ENCODE measurements at places on chromosomes 5 and 9.

GRCh38 chr9:72949918-72950325 lies 2.9 kb downstream of the ALDH1A1 start:
- DNase-seq: no peak

- DNase-seq: no peak
These were observed 55.1 kb downstream of the ANKH start for GRCh38 chr5:14816374-14816998.

DNA sequence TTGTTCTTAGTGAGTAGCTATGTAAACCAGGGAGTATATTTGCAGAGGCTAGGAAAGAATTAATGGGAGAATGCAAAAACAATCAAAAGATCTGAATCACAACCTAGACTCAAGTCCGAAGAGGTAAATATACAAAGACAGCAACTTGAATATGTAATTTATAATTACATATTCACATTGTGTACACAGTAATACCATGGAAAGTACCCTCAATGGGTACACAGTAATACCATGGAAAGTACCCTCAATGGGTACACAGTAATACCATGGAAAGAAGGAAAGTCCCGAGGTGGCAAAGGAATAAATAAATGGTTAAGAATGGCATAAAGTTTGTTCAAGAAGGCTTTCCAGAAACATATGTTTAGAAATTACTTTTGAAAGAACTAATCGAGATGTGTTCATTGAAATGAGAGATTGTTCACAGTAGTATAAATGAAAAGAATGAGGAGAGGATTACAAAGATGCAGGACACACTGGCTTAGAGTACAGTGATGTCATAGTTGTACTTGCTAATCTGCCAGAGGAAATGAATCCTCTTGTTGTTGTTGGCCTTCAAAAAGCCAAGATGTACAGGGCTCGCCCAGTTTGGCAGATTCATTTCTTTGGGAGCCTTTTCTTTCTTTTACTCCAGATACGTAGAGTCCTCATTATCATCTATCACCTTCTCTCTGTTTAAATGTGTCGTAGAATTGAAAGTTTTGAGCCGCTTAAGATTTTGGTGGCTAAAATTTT lies 116.0 kb downstream of the UNC13B start:
- DNase-seq: no peak

DNA sequence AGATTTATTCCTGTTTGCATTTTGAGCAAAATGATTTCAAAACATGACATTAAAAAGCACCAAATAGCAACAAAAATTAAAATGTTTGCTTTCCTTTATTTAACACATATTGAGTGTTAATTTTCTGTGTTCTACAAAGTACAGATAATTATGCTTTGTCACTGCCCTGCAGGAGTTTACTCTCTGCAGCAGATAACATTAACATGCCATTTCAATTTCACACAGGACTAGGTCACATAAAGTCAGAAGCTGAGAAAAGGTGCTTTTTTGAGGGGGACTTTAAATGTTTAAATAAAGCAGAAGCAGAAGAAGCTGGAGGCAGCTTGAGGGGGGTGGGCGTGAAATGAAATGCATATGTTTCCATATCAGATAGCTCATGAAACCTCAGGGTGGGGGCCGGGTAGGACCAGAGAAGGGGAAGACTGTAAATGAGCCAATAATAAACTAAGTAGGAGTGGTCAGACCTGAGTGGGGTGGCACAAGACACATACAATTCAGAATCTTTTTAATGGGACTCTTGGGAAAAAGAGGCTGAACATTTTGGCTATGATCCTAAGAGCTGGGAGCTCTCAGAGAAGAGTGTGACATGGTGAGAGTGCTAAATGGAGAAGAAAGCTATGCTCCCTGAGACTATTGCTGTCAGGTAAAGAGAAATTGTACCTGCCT lies 387.5 kb downstream of the FAM170A start:
- DNase-seq: no peak

DNA sequence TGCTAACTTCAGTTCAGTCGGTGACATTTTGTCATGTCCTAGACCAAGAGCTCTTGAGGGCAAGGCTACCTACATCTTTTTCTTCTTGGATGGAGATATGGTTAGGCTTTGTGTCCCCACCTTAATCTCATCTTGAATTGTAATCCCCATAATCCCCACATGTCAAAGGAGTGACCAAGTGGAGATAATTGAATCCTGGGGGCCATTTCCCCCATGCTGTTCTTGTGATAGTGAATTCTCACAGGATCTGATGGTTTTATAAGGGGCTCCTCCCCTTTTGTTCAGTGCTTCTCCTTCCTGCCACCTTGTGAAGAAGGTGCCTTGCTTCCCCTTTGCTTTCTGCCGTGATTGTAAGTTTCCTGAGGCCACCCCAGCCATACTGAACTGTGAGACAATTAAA lies 2.1 kb upstream of the CFAP90 start:
- no peak for DNase-seq

DNA sequence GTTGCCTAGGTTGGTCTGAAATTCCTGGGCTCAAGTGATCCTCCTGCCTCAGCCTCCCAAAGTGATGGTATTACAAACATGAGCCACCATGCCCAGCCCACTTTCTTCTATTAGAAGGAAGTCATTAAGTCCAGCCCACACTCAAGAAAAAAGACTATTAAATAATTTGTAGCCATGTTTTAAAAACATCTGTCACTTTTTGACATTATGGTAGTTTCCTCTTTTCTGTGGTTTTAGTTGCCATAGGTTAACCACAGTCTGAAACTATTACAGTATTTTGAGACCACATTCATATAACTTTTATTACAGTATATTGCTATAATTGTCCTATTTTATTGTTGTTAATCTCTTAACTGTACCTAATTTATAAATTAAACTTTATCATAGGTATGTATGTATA lies 31.9 kb upstream of the C5orf24 start:
- no peak for DNase-seq

DNA sequence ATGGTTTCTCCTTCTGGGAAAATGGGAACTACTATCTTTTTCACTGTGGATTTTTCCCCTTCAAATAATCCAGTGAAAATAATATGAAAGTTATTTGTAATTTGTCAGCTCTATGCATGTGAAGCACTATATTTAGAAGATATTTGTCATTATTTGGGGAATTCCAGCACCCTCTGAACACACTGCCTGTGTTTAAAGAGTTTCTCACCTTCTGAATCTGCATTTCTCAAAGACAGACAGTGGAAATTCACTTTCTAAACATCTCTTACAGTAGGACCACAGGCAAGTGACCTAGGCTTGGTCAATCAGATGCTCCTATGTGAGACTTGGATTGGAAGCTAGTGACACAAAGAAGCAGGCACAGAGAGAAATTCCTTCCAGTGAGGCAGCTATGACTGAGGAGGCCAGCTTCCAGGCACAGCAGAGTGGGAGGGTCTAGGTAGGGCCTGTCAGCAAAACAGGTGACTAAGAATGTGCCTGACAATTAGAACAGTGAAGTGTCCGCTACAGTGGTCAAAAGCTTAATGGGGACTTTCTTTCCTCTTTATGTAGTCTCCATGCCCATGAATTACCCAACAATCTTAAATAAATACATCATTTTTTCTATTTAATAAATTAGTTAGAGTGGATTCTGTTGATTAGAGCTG lies 167.2 kb downstream of the HMHB1 start:
- no peak for DNase-seq

- DNase-seq: no peak
These were observed 2.3 kb downstream of the PLEKHG4B start for GRCh38 chr5:94113-94892.

DNA sequence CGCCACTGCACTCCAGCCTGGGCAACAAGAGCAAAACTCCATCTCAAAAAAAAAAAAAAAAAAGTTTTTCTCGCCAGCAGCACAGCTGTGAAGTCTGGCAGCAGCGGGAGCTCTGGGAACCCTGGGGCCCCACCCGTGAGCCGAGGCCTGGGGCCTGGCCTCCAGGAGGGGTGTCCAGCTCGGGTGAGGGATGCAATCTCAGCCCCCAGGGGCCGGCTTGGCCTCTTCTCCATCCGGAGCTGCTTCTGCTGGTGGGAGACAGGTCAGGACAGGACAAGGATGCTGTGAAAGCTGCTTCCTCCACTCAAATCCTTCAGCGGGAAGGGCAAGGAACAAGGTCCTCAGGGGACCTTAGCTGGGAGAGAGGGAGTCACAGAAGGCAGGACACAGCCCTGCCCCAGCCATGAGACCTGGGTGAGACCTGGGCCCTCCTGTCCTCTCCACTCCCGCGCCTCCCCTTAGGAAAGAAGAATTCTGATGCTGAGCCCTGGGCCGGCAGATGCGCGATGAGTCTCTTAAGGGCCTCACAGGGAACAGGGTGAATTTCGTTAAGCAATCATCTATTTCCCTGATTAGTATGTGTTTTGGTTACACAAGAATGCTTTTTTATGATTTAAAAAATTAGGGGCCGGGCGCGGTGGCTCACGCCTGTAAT lies 30.6 kb downstream of the PLPP7 start:
- no peak for DNase-seq

DNA sequence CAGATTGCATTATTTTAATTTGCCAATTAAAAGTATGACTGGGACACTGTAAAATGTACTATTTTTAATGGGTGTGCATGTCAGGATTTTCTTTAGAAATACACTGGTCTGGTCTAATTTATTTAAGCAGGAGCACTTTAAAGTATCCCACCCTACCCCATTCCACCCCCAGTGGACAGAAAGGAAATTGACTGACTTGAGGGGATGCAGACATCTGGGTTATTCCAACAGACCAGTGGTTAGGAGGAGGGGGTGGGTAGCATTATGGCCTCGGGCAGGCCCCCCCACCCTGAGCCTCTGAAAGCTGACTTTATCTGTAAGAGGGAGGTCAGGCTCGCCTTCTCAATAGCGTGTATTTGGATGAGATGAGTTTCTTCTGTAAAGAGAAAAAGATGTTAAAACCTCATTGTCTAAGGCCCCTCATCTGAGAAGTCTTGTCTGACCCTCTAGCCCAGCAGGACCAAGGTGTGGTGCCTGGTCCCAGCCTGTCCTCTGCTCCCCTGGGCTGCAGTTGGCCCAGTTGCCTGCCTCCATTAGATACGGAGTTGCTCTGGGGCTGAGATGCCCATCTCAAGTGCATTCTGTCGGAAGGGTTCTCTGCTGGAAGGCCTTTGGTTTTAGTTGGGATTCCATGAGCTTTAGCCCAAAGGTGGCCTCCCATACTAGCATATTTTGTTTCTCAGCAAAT lies 4.4 kb downstream of the HNRNPAB start:
- no peak for DNase-seq

- DNase-seq: no peak
These were observed 60.3 kb downstream of the CXXC5 start for GRCh38 chr5:139708434-139708861.

DNA sequence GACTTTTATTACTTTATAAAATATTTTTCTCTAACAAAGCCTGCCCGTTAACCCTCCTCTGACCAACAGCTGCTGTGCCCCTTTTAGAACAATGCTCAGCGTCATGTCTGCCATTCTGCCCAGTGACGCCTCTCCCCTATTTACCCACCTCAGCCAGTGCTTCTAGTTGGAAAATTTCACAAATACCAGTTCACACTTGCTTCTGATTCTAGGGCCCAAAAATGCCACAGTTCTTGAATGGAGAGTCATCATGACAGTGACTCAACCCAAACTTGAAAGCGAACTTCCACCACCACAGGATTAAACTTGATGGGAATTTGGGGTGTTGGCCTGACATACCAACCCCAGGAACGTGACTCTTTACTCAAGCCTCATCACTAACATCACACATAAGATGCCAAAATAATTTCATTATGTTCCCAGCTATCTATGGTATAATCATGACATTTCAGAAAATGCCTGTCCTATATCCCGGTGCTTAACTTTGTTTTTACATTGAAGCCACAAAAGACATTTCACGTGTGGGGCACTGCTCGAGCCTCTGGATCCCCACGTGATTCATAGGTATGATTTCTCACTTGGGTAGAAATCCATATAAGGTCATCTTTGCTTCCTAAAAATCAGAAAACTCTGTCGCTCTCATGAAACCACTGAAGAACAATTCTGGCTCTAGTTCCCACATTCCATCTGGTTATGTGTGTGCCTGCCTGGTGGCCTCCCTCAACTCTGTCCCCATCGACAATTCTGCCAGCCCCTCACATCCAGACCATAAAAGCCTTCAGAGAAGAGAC lies 220.9 kb downstream of the ACTL7B start:
- no peak for DNase-seq

GRCh38 chr5:149174847-149175234 lies 33.5 kb downstream of the ABLIM3 start:
- no peak for DNase-seq

DNA sequence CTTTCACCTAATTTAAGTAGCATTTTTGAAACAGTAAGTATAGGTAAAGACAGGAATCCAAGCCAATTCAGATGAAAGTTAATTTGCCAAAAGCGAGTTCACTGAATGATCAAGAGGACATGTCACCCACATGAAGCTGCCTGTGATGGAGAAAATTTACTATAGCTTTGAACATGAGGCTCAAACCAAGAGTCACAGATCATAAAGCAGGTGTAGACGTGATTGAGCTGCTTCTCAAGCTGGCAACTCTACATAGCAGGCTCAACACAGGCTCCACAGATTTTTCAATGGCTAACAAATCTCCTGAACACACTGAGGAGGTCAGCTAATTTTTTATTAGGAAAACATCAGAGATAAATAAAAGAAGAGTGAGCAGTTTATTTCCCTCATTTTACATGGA lies 173.7 kb downstream of the FAM114A2 start:
- DNase-seq: no peak

GRCh38 chr9:13690595-13690994 lies 411.1 kb upstream of the MPDZ start:
- DNase-seq: no peak

DNA sequence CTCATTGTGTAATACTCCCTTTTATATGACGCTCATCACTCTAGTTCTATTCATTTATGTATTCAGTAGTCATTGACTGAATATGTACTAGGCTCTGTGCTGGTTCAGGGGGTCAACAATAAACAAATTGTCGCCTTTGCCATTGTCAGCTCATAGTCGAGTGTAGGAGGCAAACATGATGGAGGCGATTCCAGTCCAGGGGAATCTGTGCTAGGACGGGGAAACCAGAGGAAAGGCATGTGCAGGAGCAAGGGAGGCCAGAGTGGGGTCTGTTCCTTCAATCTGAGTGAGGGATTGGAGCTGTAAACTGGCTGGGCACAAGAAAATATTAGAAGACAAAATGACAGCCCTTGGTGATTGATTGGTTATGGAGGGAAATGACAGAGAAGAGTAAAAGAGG lies 83.9 kb downstream of the ANGPTL2 start:
- no peak for DNase-seq

DNA sequence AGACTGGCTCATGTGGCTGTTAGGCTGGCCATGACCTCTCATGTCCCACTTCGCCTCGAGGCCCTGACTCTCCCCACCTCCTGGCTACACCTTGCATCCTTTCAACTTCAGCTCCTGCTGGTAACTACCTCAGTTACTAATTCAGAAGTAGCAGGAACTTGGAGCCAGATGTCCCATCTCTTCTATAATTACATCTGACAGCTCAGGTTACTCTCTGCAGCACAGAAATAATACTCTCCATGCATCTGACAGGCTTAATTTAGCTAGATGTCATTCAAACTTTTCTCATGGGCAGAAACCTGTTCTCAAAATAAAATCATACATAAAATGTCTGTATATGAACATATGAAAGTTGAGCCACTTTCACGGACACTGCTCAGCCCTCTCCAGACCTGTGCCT lies 92.2 kb upstream of the IL33 start:
- no peak for DNase-seq

GRCh38 chr5:25301836-25302235 lies 657.1 kb upstream of the CDH10 start:
- DNase-seq: no peak
